ENCODE measurements at places on chromosomes 1 and 21.
A peak's percentile ranks its signal among the peaks of the same experiment; 100 is the strongest.

DNA sequence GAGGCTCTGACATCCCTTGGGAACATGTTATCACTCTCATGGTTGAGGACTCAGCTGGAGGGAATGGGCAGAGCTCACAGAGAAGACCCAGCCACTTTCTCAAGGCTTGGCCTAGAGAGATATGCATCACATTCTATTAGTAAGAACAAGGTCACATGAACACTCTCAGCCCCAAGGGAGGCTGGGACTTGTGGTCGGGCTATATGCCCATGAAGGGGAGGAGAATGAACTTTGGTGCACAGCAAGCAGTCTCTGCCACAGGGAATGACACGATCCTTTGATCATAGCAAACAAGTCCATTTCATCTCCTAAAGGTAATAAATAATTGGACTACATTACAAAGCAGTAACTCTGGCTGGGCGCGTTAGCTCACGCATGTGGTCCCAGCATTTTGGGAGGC is 105.7 kb downstream of the SYF2 start:
- no peak overlapping the region for H3K27ac ChIP-seq
- DNase-seq, result no peak
- H3K36me3 ChIP-seq, result no peaks in the 10 kb centered on the region

DNA sequence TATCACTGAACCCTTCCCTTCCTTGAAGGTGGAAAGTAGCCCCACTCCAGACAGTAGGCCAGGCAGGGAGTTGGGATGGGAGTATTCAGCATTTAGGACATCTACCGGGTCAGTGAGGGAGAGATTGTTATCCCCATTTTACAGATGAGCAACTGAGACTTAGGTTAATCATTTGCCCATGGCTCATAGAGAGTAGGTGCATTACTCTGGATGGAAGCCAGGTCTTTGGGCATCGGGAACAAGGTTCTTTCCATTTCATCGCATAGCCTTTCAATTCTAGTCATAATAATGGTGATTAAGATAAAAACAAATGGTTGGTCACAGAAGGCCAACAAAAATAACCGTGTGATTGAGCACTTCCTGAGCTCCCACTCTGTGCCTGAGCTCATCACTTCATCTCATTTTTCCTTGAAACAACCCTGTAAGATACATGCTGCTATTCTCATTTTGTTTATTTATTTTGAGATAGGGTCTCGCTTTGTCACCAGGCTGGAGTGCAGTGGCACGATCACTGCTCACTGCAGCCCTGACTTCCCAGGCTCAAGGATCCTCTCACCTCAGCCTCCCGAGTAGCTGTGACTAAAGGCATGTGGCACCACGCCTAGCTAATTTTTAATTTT is 64.8 kb downstream of the NAV1 start:
- H3K4me1 ChIP-seq, result no peaks in the 10 kb centered on the region
- H3K36me3 ChIP-seq, result no peaks in the 10 kb centered on the region
- no peak for DNase-seq

DNA sequence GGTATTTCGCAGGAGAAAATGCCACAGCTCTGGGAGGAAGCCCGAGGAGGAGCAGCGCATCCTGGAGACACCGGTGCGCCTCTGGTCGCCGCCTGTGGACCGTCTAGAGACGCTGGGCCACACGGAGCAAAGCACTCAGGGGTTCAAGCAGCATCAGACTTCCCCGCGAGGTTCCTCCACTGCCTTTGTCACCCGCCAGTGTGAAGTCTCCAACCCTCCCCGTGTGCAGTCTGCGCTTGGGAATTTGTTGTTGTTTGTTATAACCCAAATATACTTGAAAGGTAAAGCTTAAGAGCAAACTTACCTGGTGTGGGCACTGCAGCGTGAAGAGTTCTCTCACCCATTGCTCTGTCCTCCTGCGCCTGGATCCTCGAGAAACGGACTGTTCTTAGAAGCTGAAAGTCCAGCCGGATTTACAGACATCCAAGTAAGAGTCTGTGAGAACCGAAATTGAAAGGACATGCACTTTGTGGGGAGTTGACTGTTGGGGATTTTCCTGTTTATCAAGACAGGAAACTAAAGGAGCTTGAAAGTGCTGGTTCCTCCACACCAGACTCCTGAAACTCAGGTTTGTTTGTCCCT is at the start of gene GBP4:
Gene GBP4 (minus strand): TSS at position 452 of the 582 bp plus-strand sequence. CDS start 108 bp downstream, at position 344.
- H3K4me3 ChIP-seq, result peak within 1 kb of the TSS; percentile 98
- H3K27ac ChIP-seq, result peak within 1 kb of the TSS; percentile 90
- peak; percentile 53 for DNase-seq
- H3K36me3 ChIP-seq, result peaks cover 19% of the 10 kb centered on the region
- peaks cover 43% of the 10 kb centered on the region for H3K4me1 ChIP-seq

GRCh38 chr1:229479660-229480399 is 28.3 kb downstream of the NUP133 start:
- peaks cover 47% of the 10 kb centered on the region for H3K4me1 ChIP-seq
- H3K36me3 ChIP-seq, result peaks cover 4% of the 10 kb centered on the region
- no peaks in the 10 kb centered on the region for H3K27me3 ChIP-seq
- H3K27ac ChIP-seq, result peak overlapping the region; percentile 92
- DNase-seq, result peak; percentile 71
- peak overlapping the region; percentile 82 for H3K4me3 ChIP-seq

GRCh38 chr1:80274256-80274655 is 1267.7 kb upstream of the ADGRL4 start:
- H3K36me3 ChIP-seq, result no peaks in the 10 kb centered on the region
- no peak overlapping the region for H3K4me3 ChIP-seq
- no peaks in the 10 kb centered on the region for H3K27me3 ChIP-seq
- DNase-seq, result no peak
- H3K4me1 ChIP-seq, result no peaks in the 10 kb centered on the region

GRCh38 chr1:99980928-99981327 is 11.1 kb downstream of the SLC35A3 start:
- peaks cover 18% of the 10 kb centered on the region for H3K36me3 ChIP-seq
- H3K4me1 ChIP-seq, result no peaks in the 10 kb centered on the region
- no peak for DNase-seq
- no peak overlapping the region for H3K27ac ChIP-seq
- no peak overlapping the region for H3K4me3 ChIP-seq

GRCh38 chr21:14773777-14774345 is 227.7 kb upstream of the SAMSN1 start:
- H3K27ac ChIP-seq, result no peak overlapping the region
- H3K4me1 ChIP-seq, result peaks cover 15% of the 10 kb centered on the region
- H3K36me3 ChIP-seq, result peaks cover 6% of the 10 kb centered on the region
- no peak overlapping the region for H3K4me3 ChIP-seq
- DNase-seq, result peak; percentile 24
